ENCODE measurements at places on chromosomes 12 and 14.

DNA sequence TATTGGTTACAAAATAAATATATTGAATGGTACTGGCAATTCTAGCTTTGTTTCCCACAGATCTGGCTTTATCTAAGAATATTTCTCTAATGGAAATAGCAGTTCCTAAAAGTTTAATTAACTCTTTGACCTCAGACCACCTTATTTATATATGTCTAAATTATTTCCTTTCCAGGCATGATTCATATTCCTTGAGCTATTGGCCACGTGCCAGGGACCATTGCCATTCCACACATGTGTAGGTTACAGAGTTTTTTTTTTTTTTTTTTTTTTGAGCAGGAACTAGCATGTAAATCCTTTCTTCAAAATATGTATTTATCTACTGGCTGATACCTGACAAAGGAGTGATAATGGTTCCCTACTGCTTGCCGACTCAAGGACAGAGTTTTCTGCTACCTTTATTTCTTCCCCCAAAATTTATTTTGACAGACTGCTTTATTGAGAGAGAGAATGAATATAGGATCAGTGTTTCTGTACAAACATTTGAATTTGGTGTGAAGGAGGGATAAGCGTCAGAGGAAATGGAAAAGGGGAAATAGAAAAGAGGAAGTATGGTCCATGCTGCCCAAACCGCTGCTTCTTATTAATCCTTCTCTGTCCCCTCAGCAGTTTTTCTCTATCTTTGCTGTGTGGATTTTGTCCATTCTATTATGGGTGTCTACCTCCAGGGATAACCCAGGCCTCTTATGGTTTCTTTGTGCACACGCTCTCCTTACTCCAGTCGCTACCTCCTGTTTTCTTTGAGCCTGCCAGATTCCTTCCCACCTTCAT lies 36.4 kb downstream of the PDE3A start:
- DNase-seq = peak; percentile 94

DNA sequence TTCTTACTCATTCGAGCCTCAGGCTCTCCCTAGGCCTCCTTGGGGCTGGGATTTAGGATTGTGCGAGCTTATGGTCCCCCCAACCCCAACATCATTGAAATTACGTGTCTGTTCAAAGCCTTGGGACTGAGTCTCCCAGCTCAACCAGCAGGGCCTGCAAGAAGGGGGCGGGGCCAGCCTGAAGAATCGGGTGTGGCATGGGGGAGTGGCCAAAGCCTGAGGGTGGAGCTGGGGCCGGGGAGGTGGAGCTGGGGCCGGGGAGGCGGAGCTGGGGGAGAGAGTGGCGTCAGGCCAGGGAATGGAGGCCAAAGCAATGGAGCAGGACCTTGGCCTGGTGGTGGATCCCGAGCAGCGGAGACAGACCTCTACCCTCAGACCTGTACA lies 24.3 kb upstream of the HSPB8 start:
- DNase-seq = no peak

DNA sequence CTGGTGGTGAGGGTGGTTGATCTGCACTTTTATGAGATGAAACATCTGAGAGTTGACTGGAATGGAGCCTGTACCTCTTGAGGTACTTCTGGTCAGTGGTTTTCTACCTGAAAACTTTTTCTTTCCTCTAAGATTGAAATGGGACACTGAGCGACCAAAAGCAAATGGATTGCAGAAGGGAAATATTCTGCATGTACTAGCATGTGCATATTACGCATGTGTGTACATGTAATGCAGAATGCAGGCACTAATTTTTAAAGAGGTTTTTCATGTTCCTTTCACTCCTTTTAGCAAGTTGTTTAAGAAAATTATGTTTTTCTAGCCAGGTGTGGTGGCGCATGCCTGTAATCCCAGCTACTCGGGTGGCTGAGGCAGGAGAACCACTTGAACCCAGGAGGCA lies 28.7 kb upstream of the EID3 start:
- no peak for DNase-seq

GRCh38 chr12:51740536-51740935 lies 108.0 kb downstream of the FIGNL2 start:
- no peak for DNase-seq

DNA sequence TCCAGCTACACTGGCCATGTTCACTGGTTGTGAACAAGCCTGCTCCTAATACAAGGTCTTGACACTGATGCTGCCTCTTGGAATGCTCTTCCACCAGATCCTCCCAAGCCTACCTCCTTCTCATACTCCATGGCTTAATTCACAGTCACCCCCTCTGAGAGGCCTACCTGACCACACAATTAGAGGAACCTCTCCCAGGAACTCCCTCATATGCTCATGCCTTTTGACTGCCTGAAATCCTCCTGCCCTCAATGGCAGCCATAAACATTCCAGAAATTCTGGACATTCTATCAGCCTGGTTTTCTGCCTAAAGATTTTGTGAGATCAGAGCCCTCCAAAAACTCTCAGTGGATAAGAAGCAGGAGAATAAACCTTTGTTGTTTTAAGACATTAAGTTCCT lies 340.2 kb downstream of the C12orf75 start:
- no peak for DNase-seq

DNA sequence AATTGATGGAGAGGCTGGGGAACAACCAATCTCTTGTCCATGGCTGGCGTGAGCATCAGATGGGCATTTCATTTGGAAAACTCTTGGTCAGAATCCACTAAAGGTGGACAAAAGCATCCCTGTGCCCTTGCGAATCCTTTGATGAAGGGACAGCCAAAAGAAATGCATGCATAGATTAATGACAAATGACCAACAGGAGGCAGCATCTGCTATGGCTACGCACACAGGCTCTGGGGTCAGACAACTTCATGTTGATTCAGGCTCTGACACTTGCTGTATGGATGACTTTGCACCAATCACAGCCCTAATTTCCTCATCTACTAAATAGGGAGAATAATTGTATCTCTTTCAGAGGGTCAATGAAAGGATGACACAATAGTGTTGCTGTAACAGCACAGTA lies 117.5 kb downstream of the ASCL4 start:
- peak; percentile 26 for DNase-seq

GRCh38 chr12:119255314-119255713 lies 76.6 kb downstream of the HSPB8 start:
- DNase-seq = no peak

GRCh38 chr14:93007225-93007997 lies 84.5 kb downstream of the CHGA start:
- DNase-seq = no peak

DNA sequence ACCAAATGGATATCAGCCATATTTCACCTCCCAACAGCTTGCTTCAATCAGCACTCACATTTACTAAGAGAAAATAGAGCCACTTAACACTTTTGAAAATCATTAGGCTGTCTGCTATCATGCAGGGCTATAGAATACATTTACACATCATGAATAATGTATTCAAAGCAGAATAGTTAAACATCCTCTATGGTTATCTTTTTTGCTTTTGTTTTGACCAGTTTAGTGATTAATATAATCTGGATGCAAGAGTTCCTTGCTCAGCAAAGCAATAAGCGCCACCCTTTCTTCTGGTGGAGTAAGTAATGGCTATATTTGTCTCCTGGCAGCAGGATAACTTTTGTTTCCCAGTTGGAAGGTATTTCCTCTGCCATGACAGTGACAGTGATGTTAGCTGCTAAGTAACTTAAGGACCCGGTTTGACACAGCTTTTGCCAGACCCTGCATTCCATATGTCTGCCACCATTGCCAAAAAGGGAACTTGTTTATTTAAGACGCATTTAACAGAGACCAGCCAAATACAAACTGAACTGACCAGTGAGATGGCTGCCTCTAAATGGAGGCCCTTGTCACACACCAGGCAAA lies 70.3 kb upstream of the NR2C1 start:
- DNase-seq = no peak

GRCh38 chr12:23757541-23757962 lies 191.9 kb downstream of the SOX5 start:
- DNase-seq = no peak

- peak; percentile 48 for DNase-seq
Observed at GRCh38 chr12:56206452-56207166, 15.1 kb downstream of the RNF41 start.

- peak; percentile 23 for DNase-seq
Observed at GRCh38 chr12:121388421-121388981, 11.4 kb upstream of the RNF34 start.

- DNase-seq = no peak
Observed at GRCh38 chr14:100065111-100065871, at the start of gene EVL. TSS of gene EVL (plus strand) at chr14:100065422. CDS start at chr14:100065501, 79 bp downstream.

DNA sequence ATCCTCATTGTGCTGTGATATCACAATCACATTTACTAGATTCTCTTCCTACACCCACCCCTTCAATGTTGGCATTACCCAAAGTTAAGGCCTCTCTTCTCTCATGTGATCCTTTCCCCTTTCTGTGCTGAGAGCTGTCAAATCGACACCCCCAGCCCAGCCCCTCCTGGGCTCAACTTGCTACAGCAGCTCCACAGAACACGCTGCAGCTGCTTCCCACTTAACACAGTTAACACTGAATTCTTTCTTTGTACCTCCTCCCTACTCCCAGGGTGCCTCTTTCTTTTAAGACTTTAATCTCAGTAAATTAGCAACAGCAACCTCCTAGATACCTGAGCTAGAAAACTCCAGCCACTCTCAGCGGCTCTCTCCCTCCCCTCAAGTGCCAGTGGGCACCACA lies 17.8 kb downstream of the SPTB start:
- DNase-seq = no peak

DNA sequence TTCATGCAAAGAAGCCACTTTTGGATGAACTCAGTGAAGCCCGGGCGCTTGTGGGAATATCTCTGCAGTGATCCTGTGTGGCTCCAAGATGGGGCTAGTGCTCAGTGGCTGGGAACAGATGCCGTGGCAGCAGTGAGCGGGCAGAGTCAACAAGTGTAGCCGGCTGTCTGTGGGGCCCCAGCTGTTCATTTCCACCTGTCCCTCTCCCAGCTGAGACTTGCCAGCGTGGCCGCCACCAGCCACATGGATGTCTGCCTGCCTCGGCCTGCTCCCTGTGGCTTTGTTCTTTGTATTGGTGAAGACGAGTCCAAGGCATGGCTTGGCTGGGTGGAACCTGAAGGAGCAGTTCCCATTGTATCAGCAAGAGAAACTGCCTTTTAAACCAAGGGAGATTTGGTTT lies 77.3 kb downstream of the NOS1 start:
- DNase-seq = no peak

- DNase-seq = no peak
Observed at GRCh38 chr14:105070760-105071137, 5.5 kb upstream of the GPR132 start.

- no peak for DNase-seq
Observed at GRCh38 chr12:116302166-116303058, 24.9 kb upstream of the MED13L start.

GRCh38 chr14:102182190-102182589 lies 42.5 kb downstream of the WDR20 start:
- DNase-seq = peak; percentile 38

DNA sequence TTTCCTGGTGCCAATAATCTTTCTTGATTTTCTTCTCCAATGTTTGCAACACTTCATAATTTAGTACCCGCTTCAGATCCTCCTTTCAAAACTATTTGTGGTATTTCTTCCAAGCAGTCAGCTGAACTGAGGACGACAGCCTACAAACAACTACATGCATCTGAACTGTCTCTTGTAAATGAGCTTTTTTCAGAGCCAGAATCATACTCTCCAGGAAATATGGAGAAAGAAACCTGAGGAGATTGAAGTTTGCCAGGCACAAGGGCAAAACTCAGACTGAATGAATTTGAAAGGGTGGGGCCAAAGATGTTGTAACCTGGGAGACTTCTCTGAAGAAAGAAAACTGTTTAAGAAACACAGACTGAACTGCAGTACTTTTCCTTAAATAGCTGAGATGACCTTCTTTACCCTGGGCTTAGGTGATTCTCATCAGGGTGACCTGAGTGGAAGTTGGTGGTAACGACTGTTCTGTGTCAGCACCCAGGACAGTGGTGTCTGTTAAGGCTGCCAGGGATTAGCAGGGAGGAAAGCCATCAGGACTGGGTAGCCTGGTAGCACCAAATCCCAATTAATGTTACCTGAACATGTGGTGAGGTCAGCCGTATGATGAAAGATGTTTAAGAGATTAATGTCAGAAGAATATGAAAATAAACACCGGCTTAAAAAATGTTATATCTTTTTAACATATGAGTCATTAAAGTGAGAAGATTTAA lies 95.0 kb downstream of the TGFB3 start:
- no peak for DNase-seq

- no peak for DNase-seq
Observed at GRCh38 chr14:69059658-69060623, 80.8 kb upstream of the ACTN1 start.

- no peak for DNase-seq
Observed at GRCh38 chr12:50822082-50822481, 20.6 kb upstream of the TMPRSS12 start.

DNA sequence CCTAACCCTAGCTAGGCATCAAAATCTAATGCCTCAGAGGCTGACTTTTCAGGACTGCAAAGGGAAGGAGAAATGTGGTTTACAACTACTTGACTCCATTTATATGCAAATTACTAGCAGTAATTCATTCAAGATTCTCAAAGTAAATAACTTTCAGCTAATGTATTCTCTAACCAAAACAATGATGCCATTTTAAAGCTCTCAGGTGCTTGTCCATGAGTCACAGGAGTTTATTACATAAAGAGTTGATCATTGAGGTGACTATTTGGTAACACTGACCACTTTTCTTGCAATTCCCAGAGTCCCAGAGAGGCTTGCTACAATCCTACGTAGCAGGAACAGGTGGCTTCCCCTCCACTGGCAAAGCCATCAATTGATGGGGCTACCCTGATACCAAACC lies 109.0 kb upstream of the SLC35F4 start:
- no peak for DNase-seq

DNA sequence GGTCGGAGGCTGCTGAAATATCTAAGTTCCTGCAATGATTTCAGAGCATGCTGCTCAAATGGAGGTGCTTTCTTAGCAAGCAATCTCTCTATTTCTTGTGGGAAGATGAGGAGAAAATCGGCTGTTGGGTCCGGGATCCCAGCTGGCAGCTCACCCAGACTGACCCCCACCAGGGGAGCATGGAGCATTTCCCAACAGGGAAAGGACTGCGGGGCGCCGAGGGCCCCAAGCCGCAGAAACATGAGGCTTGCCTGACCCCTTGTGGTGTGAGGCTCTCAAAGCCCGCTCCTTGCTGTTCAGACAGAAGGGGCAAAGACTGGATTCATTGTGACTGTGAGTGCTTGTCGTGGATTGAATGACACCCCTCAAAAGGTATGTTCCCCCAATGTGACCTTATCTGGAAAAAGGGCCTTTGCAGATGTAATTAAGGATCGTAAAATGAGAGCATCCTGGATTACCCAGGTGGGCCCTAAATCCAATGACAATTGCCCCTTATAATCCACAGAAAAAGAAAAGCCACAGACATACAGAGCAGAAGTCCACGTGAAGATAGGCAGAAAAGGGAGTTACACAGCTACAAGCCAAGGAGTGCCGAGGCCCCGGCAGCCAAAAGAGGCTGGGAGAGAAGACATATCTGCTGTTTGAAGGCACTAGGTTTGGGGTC lies 116.3 kb upstream of the VASH1 start:
- DNase-seq = peak; percentile 50

- DNase-seq = no peak
Observed at GRCh38 chr12:23099104-23099503, 474.1 kb downstream of the ETNK1 start.

- DNase-seq = no peak
Observed at GRCh38 chr14:75437201-75438143, 9.7 kb downstream of the JDP2 start.

GRCh38 chr14:71062581-71063303 lies 155.5 kb downstream of the PCNX1 start:
- no peak for DNase-seq

- DNase-seq = no peak
Observed at GRCh38 chr14:64772397-64772950, 68.2 kb downstream of the PLEKHG3 start.

- DNase-seq = no peak
Observed at GRCh38 chr12:57190821-57191220, 25.8 kb upstream of the NXPH4 start.

- DNase-seq = no peak
Observed at GRCh38 chr14:101055106-101055662, 151.7 kb upstream of the RTL1 start.

All from OCI-M1 (cell line).